ENCODE measurements at places on chromosomes 3 and 15. TPM values are rescaled to one million over a fixed set of nuclear protein-coding genes. Genes with fewer than 3 reads are reported as not detected.

Gene HYAL1
- total RNA-seq = 0.42 TPM

Gene EFCAB12
- total RNA-seq = 0.05 TPM

Gene CFAP100
- not detected for total RNA-seq

Gene BRPF1
- total RNA-seq = 12.8 TPM

Gene RGMA
- 0.32 TPM for total RNA-seq

Gene GP5
- 0.14 TPM for total RNA-seq

Gene CISH
- 0.30 TPM for total RNA-seq

Gene KIF23
- 40.1 TPM for total RNA-seq

Gene LRRC31
- total RNA-seq = not detected
